Stomach (tissue), 19 donors: ENCODE measurements at places on chromosomes 2 and 18. TPM values are rescaled to one million over a fixed set of nuclear protein-coding genes. Genes with fewer than 3 reads are reported as not detected.

Gene C2orf78
- not detected for total RNA-seq

DNA sequence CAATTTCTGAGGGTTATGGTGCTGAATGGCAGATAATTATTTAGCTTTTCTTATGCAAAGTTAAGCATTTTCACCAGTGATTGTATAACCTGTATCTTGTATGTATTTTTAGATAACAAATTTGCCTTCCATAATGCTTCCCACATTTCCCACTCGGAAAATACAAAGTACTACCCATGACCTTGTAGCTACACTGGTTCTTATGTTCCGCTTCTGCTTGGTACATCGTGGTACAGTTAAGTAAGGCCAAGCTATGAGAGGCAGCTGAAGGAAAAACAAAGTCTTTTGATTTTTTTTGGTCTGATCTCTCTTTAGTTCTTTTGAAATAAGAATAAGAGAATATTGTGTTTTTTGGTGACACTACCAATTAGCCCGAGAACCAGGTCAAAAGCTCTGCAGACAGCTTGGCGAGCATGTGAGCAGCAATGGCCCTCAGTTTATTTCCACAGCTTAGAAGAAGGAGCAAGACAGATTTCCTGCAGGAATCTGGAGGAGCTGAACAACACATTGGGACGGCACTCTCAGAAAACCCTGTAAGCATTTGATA lies 26.8 kb downstream of the SH3YL1 start:
- no peak overlapping the region for H3K4me3 ChIP-seq
- DNase-seq = no peak
- peaks cover 50% of the 10 kb centered on the region for H3K36me3 ChIP-seq

GRCh38 chr2:41482659-41483058 lies 565.2 kb upstream of the PKDCC start:
- H3K4me3 ChIP-seq = no peak overlapping the region
- H3K27ac ChIP-seq = no peak overlapping the region
- peak; percentile 5 for DNase-seq

Gene DLGAP1
- total RNA-seq = 7.0 TPM

DNA sequence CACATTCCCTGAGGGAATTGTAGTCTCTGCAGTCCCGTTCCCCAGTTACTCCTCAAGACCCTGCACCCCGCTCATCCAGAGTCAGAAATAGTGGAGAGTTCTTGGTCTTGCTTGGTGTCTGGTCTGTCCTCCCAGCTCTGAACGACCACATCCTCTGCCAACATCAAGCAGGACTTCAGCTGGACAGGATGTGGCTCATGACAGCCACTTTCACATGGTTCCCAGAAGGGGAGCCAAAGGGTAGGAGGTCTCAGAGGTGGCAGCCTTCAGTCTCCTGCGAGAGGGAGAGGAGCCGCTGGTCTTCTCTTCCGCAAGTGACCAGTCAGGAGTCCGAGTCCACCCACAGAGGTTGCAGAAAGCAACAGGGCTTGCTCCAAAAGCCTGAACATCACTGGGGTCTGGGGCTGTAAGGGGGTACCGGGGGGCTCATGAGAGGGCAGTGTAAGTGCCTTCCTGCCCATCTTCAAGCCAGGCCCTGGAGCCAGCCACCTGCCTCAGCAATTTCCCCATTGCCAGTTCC lies 29.8 kb downstream of the B3GNT7 start:
- H3K36me3 ChIP-seq = no peaks in the 10 kb centered on the region
- H3K27me3 ChIP-seq = no peaks in the 10 kb centered on the region
- DNase-seq = no peak
- no peaks in the 10 kb centered on the region for H3K4me1 ChIP-seq
- no peak overlapping the region for H3K27ac ChIP-seq

- no peaks in the 10 kb centered on the region for H3K36me3 ChIP-seq
- peak overlapping the region; percentile 84 for H3K4me3 ChIP-seq
- no peaks in the 10 kb centered on the region for H3K27me3 ChIP-seq
- H3K27ac ChIP-seq = peak overlapping the region; percentile 89
- no peak for DNase-seq
- peaks cover 16% of the 10 kb centered on the region for H3K4me1 ChIP-seq
Observed at GRCh38 chr2:222656526-222657446, 894 bp upstream of the FARSB start.
